ENCODE measurements at places on chromosomes 3 and 15.

- no peak for DNase-seq
Measured at GRCh38 chr15:90145259-90145658, 43.0 kb upstream of the IDH2 start.

DNA sequence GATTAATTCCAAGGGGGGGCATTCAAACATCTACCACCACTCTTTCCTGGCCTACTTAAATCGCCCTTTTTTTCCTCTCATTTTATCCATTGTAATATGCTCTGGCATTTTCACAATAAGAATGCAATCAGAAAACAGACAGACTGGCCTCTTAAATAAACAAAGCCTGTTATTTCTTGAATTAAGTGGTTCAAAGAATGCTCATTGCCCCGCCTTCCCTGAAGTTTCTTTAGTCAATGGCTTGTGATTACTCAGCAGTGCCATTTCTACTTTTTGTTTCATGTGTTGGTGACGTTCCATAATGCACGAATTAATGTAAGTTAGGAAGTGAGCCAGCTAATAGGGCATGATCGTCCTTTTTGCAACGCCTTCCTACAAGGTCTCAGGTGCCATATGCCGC, 68.0 kb downstream of the FBN1 start:
- DNase-seq: no peak

- DNase-seq: no peak
Measured at GRCh38 chr15:72068856-72069255, 49.1 kb downstream of the MYO9A start.

- DNase-seq: no peak
Measured at GRCh38 chr15:77557144-77557543, 75.6 kb downstream of the LINGO1 start.

GRCh38 chr3:106707347-106707746, 669.9 kb upstream of the CCDC54 start:
- no peak for DNase-seq

Data from stimulated activated CD4-positive, alpha-beta T cell treated with anti-CD3 and anti-CD28 coated beads, Interleukin-4, amount 100 ng/mL, for 48 hours (primary cell).